Stimulated activated memory B cell treated with anti-CD40 and anti-IgM and Interleukin-4, amounts not matched to agents 10 μg/mL and 1 μg/mL and 100 μg/mL, for 72 hours (primary cell): ENCODE measurements at places on chromosomes 12 and 14.

GRCh38 chr14:98770151-98770550 is 501.8 kb downstream of the BCL11B start:
- no peak for ATAC-seq
- H3K4me3 ChIP-seq, result no peak overlapping the region
- H3K36me3 ChIP-seq, result no peaks in the 10 kb centered on the region
- H3K27me3 ChIP-seq, result no peaks in the 10 kb centered on the region
- no peaks in the 10 kb centered on the region for H3K4me1 ChIP-seq
- H3K27ac ChIP-seq, result no peak overlapping the region

DNA sequence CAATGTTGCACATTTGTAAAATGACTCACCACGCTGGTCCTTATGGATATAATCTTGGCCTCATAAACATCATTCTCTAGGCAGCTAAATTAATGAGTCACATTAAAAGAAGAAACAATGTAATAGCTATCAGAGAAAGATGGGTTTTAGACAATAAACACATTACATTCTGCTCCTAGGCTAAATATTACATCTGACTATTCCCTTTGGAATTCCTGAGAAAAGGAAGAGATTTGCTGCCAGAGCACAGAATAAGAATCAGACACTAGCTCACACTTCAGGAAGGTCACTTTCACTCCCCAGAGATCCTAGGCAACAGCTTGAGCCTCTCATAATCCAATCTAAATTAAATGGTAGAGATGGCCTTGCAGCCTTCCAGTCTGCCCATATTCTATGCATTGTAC is 218.2 kb downstream of the PTPRO start:
- H3K27me3 ChIP-seq, result no peaks in the 10 kb centered on the region
- no peak for ATAC-seq
- no peak overlapping the region for H3K27ac ChIP-seq
- no peak overlapping the region for H3K4me3 ChIP-seq
- H3K4me1 ChIP-seq, result peaks cover 16% of the 10 kb centered on the region

DNA sequence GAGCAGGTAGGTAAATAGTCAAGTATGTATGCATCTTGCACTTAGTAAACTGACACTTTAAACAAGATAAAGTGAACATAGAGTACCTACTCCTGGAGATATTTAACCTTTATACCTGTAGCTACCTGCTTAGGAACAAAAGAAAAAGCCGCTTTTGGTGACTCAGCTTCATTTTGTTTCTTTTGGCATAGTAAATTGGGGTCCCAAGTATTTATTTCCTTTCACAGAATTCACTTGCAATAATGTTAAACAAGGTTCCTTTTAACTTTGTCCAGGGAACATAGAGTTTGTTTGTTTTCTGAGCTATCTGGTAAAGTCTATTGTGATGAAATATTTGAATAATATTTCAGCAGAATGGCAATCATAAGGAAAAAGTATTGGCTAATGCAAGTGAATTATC is 20.0 kb downstream of the SLCO1B3 start:
- no peaks in the 10 kb centered on the region for H3K4me1 ChIP-seq
- H3K36me3 ChIP-seq, result no peaks in the 10 kb centered on the region
- H3K27ac ChIP-seq, result no peak overlapping the region
- H3K4me3 ChIP-seq, result no peak overlapping the region
- no peaks in the 10 kb centered on the region for H3K27me3 ChIP-seq
- ATAC-seq, result no peak

- ATAC-seq, result no peak
- no peaks in the 10 kb centered on the region for H3K27me3 ChIP-seq
- no peaks in the 10 kb centered on the region for H3K36me3 ChIP-seq
- H3K27ac ChIP-seq, result no peak overlapping the region
Observed at GRCh38 chr12:88529531-88530488, 50.5 kb downstream of the KITLG start.

GRCh38 chr12:99442758-99443157 is 204.8 kb upstream of the GARIN6 start:
- no peak for ATAC-seq
- H3K27ac ChIP-seq, result no peak overlapping the region
- H3K36me3 ChIP-seq, result no peaks in the 10 kb centered on the region
- H3K27me3 ChIP-seq, result no peaks in the 10 kb centered on the region
- no peak overlapping the region for H3K4me3 ChIP-seq

DNA sequence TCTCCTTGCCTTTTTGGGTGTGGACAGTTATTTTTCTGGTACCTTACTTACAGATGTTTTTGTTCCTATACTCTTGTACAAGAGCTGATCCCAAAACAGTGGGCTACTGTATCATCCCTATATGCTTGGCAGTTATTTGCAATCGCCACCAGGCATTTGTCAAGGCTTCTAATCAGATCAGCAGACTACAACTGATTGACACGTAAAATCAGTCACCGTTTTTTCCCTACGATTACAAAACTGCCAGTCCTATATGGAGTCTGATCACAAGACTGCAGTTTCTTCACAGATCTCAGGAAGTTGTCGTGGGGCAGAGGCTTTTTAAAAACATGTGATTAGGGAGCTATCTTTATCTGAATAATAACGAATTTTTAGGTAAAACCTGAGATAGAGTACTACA is 1.3 kb downstream of the LYSET start:
- peaks cover 29% of the 10 kb centered on the region for H3K4me1 ChIP-seq
- peak overlapping the region; percentile 88 for H3K27ac ChIP-seq
- peak overlapping the region; percentile 68 for H3K4me3 ChIP-seq
- ATAC-seq, result no peak
- peaks cover 19% of the 10 kb centered on the region for H3K36me3 ChIP-seq

DNA sequence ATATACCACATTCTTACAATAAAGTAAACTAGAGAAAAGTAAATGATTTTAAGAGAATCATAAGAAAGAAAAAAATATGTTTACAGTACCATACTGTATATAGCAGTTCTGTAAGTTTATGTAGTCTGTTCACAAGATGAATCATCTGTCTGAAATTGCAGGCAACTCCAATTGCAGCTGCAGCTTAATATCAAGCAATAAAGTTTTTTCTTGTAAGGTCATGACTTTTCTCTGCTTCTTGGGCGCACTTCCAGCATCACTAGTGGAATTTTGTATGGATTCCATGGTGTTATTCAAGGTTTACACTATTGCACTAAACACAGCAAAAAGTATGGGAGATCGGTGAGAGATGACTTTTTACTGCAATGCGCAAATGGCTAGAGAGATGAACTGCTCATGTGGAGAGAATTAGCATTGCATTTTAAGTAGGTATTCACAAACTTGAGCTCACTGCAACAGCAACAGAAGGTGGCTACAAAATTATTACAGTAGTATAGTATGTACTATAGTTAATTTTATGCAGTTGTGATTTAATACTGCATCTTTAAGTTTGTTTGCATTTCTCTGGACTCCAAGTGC is 445.4 kb upstream of the OR4E1 start:
- peaks cover 29% of the 10 kb centered on the region for H3K27me3 ChIP-seq
- no peak overlapping the region for H3K4me3 ChIP-seq
- no peak for ATAC-seq
- H3K36me3 ChIP-seq, result no peaks in the 10 kb centered on the region
- peaks cover 11% of the 10 kb centered on the region for H3K4me1 ChIP-seq

- no peak for ATAC-seq
- H3K36me3 ChIP-seq, result no peaks in the 10 kb centered on the region
- no peak overlapping the region for H3K4me3 ChIP-seq
- no peaks in the 10 kb centered on the region for H3K4me1 ChIP-seq
- H3K27ac ChIP-seq, result no peak overlapping the region
Observed at GRCh38 chr14:67875175-67876006, 55.8 kb downstream of the RAD51B start.

GRCh38 chr12:97131220-97131981 is 224.3 kb downstream of the NEDD1 start:
- peaks cover 9% of the 10 kb centered on the region for H3K27me3 ChIP-seq
- ATAC-seq, result no peak
- H3K4me3 ChIP-seq, result no peak overlapping the region
- no peak overlapping the region for H3K27ac ChIP-seq

DNA sequence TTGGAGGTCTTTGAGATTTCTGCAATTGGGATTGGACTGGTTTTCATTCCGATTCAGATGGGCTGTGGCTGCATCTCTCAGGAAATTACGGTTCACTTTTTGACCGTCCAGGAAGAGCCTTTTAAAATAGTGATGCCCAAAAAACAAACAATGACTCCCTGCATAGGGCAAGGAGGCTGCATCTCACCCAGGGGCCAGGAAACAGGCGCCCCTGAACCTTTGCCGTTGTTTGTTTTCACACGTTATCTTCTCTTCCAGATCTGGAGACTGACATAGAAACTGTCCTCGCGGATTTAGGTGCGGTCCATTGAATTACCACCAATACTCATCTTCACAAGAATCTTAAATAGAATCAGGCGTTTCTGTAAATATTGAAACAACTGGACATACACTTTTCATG is 66.0 kb downstream of the FLRT2 start:
- H3K36me3 ChIP-seq, result no peaks in the 10 kb centered on the region
- H3K27me3 ChIP-seq, result no peaks in the 10 kb centered on the region
- H3K4me3 ChIP-seq, result no peak overlapping the region
- H3K4me1 ChIP-seq, result no peaks in the 10 kb centered on the region
- ATAC-seq, result no peak

DNA sequence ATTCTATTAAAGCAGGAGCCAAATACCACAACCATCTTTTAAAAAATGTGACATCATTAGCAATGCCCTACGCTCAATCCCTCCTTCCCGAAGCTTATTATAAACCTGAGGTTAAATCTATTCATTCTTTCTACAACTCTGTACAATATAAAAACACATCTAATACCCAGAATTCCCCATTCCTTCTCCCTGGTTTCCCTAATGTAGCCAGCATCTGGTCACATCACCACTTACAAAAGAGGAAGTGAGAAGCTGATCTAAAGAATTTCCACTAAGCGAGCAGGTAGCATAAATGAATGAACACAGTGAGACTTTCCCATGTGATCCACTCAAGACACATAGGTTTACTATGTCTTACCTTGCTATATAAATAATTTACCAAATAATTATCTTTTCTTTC is 90.4 kb downstream of the LRP6 start:
- H3K36me3 ChIP-seq, result no peaks in the 10 kb centered on the region
- peaks cover 22% of the 10 kb centered on the region for H3K27me3 ChIP-seq
- no peak overlapping the region for H3K27ac ChIP-seq

- H3K4me3 ChIP-seq, result peak overlapping the region; percentile 79
- H3K36me3 ChIP-seq, result no peaks in the 10 kb centered on the region
- no peak for ATAC-seq
Observed at GRCh38 chr12:57460841-57461275, 1.3 kb downstream of the GLI1 start.

- no peak overlapping the region for H3K27ac ChIP-seq
- no peak overlapping the region for H3K4me3 ChIP-seq
- H3K36me3 ChIP-seq, result no peaks in the 10 kb centered on the region
- H3K27me3 ChIP-seq, result peaks cover 20% of the 10 kb centered on the region
- peaks cover 7% of the 10 kb centered on the region for H3K4me1 ChIP-seq
Observed at GRCh38 chr12:42283739-42284138, 42.2 kb downstream of the ZCRB1 start.

GRCh38 chr12:121921066-121921465 is 2.7 kb downstream of the CFAP251 start:
- ATAC-seq, result no peak
- H3K4me3 ChIP-seq, result no peak overlapping the region
- no peaks in the 10 kb centered on the region for H3K27me3 ChIP-seq
- H3K4me1 ChIP-seq, result peaks cover 21% of the 10 kb centered on the region

DNA sequence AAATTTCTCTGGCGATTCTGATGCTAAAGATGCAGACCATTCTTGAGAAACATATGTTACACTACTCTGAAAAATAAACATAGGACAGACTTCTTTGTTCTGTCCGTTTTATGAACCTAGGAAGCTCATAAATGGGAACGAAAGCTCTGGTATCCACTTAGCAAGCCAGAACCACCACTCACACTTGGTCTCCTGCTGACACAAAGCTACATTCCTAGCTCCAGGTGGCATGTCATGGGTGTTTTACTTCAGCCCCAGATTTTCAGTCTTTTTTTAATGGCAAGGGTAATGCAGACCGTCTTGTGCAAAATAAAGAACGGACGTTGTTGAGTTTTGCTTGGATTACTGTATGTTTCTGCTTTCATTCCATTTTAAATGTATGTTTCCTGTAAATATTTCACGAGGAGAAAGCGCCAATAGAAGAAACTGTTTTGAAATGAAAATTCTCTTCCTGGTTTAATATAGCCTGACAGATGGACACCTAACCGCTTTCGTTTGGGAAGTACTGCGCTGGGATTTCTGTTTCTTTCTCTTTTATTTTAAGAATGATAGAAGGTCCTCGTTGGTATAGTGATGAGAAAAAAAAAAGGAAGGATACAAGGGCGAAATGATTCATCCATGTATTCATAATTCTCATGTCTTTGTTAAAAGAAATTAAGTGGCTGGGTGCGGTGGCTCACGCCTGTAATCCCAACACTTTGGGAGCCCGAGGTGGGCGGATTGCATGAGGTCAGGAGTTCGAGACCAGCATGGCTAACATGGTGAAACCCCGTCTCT is 871 bp upstream of the COQ5 start:
- H3K4me3 ChIP-seq, result peak overlapping the region; percentile 100
- H3K27ac ChIP-seq, result peak overlapping the region; percentile 97
- H3K4me1 ChIP-seq, result peaks cover 18% of the 10 kb centered on the region
- H3K27me3 ChIP-seq, result no peaks in the 10 kb centered on the region
- no peaks in the 10 kb centered on the region for H3K36me3 ChIP-seq

DNA sequence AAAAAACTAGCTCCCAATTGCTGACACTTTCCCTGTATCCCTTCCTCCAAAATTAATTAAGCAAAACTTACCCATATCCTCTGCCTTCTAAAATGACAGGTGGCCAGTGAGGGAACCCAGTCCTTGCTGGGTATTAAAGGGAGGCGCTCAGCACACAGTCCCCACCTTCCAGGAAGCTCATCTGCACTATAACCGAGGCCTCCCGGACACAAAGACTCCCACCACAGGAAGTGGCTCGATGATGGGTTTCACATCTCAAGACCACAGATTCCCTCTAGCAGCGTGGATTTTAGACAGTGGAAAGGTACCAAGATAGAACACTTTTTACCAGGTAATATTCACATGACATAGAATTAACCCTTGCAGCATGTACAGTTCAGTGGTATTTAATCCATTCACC is 126.8 kb upstream of the NCOR2 start:
- H3K4me1 ChIP-seq, result peaks cover 14% of the 10 kb centered on the region
- no peak overlapping the region for H3K4me3 ChIP-seq
- ATAC-seq, result peak; percentile 64
- peaks cover 61% of the 10 kb centered on the region for H3K27me3 ChIP-seq
- H3K36me3 ChIP-seq, result no peaks in the 10 kb centered on the region

DNA sequence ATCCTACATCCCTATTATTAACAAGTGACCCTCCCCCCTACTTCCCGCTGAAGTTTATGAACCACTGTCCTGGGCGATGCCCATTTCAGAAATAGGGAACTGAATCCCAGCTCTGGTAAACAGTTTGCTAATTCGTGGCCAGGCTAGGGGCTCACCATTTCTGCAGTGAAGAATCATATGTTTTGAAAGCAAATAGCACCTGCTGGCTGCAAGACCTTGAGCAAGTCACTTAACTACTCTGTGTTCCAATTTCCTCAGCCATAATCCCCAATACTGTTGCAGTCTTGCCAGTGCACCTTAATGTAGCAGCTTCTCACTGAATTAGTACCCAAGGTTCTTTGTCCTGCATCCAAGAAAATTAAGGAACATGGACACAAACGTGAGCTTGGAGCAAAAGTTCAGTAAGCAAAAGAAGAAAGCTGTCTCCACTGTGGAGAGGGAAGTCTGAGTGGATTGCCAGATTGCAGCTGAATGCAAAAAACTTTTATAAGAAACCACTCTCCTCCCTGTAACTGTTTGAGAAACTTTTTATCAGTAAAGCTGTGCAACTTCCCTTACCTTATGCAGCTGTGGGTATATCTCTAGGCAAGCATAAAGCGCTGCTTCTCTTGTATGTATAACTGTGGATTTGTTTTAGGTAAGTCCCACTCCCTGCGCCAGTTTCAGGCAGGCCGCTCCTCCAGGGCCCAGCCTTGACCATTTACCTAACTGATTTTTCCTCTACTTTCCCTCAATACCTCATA is 824 bp downstream of the OAS1 start:
- H3K4me3 ChIP-seq, result peak overlapping the region; percentile 82
- H3K27ac ChIP-seq, result peak overlapping the region; percentile 84
- peaks cover 27% of the 10 kb centered on the region for H3K36me3 ChIP-seq
- no peaks in the 10 kb centered on the region for H3K27me3 ChIP-seq
- peak; percentile 90 for ATAC-seq
